ENCODE measurements at places on chromosomes 5 and 9.

- no peak for DNase-seq
These were observed 31.2 kb downstream of the CDK7 start for GRCh38 chr5:69265931-69266330.

GRCh38 chr9:14014218-14014617, 299.7 kb downstream of the NFIB start:
- no peak for DNase-seq

- no peak for DNase-seq
These were observed 33.4 kb downstream of the RXRA start for GRCh38 chr9:134359493-134360179.

- DNase-seq, result no peak
These were observed 221.7 kb downstream of the FANCC start for GRCh38 chr9:95095641-95096355.

DNA sequence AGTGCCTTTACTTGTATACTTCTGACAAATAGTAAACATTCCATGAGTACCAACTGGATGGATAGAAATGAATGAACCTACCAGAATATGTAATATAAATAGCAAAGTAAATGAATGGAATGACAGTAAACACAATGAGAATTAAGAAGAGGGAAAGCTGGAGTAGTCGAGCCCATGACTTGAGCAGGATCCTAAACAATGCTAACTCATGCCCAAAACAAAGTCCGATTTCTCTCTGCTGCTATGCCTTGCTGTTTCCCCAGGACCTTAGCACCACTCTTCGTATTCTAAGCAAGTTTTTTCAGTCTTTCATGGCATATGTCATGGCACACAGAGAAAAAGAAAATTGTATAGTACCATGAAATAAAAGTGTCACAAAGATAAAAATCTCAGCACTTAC, 1.8 kb downstream of the XPA start:
- no peak for DNase-seq

DNA sequence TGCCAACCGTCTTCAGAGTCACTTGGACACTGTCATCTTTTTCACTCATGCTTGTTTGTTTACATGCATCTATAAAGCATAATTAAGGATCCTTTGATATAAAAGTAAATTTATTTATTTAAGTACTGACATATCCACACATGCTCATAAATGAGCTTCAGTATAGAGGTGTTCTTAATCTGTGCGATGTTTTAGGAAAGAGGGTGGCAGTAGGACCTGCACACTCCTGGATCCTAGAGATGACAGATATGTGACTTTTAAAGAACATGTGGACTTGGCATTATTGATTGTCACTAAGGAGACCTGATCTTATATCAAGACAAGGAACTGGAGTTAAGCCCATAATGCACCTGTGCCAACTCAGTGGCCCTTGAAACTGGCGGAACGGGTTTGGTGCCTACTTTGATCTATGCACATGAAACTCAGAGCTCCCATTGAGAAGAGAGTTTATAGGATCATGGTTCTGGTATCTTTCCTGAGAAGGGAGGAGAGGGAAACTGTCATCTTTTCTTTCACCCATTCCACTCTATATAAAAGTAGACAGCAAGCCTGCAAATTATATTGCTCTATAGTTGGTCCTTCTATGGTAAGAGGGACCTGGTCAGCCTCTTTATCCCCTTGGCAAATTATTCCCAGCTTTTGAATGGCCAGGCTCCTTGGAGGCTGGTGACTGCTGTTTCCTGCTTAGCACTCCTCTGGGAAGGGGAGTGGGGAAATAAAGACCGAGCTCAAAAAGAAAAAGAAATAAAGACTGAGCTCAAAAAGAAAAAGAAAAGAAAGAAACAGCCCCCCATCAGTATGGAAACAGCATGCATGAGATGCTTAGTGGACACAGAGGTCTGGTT, 57.8 kb upstream of the LIFR start:
- DNase-seq, result no peak

GRCh38 chr9:84061613-84062193, 81.1 kb downstream of the RMI1 start:
- no peak for DNase-seq

GRCh38 chr5:18778225-18778624, 1144.0 kb downstream of the TAF11L14 start:
- DNase-seq, result no peak

DNA sequence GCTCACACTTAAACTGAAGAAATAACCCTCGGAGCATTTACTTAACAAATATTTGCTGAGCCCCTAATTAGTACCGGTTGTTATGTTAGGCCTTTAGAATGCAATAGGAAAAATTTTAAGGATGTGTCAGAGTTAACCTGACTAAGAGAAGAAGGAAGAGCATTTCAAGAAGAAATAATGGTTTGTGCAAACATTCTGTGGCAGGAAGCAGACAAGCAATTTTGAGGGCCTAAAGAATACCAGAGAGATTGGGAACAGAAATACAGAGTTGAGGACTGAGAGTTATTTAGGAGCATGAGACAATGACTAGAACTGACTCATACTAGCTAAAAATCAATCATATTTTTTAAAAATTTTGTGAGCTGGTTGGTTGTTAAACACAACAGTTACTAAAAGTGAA, 218.8 kb downstream of the PRR16 start:
- DNase-seq, result no peak

GRCh38 chr9:90296539-90296938, 346.1 kb downstream of the DIRAS2 start:
- DNase-seq, result no peak

DNA sequence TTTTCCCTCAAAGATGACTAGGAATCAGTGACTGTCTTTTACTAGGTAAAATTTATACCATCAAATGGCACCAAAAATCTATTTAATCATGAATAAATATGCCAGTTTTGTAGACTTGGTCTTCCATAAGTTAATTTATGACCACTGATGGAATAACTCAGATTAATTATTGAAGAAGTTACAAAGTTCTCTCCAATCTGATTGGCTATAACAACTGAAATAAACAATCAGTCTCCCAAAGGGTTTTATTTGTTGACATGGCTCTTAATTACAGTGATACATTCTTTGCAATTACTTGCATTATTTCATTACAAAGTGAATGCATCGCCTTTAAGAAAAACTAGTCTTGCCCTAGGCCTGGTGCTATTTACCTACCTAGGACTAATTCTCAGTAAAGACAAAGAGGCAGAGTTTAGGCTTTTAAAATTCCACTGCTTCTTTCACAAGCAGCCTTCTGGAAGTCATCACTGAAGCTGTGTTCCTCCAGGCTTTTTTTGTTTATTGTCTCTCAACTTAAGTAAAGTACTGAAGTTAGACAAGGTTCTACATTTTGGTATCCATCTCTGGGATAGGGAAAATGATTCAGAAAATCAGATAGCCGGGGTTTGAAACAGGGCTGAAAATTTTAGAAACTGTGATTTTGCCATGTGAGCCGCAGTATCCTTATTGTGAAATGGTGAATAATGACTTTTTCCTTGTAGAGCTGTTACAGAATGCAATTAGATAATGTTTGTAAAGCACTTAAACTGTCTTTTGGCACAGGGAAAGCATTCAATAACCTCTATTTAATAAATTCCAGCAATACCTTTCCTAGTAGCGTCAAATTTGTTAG, 2.5 kb downstream of the STOM start:
- DNase-seq, result no peak

DNA sequence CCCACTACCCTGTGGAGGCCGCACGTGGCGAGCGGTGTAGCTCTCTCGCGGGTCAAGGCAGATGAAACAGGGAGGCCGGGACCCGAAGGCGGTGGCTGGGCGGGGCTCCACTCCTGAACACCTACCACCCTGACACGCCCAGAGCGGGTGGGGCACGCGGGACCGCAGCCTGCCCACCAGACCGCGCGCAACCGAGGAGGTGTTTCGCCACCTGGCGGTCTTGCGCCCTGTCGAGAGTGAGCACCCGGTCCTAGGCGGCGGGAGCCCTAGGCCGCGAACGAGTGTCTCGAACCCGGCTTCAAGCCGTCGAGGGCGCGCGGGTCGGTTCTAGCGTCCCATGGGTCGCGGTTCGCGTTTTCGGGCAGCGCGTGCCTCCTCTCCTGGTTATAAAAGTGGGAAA, 2.2 kb upstream of the EXOSC3 start:
- no peak for DNase-seq

DNA sequence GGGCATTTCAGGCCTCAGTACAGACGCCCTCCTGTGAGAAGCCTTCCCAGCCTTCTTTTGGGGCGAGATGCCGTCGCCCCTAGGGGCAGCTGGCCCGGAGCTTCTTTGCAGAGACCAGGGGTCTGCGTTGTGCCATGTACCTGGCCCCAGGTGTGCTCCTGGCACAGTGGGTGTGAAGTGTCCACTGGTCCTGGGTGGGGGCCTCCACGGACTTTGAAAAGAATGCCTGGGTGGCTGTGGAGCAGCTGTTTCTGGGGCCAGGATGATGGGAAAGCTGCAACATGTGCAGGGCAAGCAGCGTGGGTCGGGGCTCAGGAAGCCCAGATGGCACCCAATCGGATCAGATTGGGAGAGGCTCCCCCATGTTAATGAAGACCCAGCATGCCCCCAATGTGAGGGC, 47.8 kb downstream of the WNK2 start:
- no peak for DNase-seq

- no peak for DNase-seq
These were observed 4.2 kb downstream of the TOR2A start for GRCh38 chr9:127730799-127731410.

DNA sequence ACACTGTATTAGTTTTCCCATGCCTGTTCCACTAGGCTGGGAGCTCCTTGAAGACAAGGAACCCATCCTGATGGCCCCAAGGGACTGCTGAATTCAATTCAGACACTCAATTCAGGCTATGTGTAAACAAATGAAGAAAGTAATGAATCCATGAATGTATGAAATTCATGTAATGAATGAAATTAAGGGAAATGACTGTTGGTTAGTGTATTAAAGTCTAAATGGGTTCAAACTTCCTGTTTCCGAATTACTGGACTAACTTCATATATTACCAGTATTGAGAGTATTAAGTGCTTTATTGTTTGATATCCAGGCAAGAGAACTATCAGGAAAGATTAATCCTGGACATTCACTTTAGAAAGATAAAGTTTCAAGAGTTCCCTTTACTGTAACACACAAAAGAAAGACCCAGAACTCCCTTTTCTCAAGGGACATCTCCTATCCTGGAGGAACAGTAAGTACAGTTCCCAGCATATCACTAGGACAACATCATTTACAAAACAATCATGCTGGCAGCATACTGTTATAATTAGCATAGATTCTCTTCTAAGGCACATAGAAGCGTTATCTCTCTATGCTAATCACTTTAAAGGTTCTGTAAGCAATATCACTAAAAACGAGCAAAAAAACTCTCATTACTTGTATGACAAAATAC, 28.5 kb upstream of the IFNK start:
- DNase-seq, result no peak

DNA sequence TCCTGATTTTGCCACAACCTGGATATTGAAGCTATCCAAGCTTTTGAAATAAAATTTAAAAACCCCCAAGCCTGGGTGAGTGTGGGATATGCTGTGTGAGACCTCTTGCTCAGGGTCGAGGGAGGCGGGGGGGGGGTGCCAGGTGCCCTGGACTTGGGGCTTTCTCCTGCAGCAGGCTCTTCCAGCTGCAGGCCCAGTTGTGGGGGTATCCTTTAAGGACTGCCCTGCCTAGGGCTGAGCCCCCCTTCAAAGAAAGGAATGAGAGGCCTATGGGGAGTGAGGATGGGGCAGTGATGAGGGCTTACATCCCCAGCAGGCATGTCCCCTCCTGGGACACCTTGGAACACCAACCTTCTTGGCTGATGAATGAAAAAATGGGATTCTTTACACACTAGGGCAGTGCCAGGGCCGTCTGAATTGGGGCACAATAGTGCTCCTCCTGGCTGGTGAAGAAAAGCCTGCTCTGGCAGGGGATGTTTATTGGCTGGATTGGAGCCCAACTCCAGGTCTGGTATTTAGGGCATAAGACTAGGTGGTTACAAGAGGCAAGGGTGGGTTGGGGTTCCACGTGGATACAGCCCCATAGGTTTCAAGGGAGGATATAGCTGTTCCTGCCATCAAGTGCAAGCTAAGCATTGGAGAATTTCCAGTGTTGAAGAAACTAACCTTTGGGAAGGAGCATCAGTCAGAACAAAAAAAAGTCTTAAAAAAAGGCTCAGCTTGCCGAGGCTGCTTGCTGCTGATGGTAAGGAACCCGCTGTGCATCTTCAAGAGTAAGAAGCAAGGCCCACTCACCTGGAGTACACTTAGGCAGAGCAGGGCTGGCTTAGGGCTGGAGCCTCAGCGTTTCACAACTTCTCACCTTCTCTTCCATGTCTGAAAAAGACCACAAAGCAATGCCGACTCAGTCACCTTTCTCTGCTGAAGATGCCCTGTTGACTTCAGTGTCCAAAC, 7.0 kb downstream of the HNRNPAB start:
- DNase-seq, result no peak

DNA sequence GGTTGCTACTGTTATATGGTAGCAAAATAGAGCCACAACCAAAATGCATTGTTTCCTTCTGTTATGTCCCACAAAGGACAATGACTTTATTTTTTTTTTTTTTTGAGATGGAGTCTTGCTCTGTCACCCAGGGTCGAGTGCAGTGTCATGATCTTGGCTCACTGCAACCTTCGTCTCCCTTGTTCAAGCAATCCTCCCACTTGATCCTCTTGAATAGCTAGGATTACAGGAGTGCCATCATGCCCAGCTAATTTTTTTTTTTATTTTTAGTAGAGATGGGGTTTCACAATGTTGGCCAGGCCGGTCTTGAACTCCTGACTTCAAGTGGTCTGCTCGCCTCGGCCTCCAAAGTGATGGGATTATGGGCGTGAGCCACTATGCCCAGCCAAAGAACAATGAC, 527.7 kb upstream of the SGCD start:
- DNase-seq, result no peak

DNA sequence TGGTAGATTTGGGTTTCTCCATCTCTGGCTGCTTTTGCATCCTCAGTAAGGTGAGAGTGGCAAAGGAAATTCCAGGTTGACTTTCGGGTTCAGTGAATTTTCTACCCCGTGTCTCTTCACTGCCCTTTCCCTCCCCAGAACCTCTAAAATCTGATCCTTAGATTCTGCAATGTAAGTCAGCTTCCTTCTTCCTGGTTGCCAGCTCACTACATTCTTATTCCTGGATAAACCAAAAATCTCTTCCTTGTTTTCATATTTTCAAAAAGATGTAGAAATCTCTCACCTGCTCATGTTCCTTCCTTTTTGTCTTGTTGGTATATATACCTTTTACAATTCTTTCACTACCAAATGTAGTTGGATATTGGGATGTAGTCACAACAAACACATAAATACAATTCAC, 145.8 kb downstream of the TMC1 start:
- no peak for DNase-seq
